CD8-positive, alpha-beta memory T cell (primary cell): ENCODE measurements at places on chromosomes 7 and 10. TPM values are rescaled to one million over a fixed set of nuclear protein-coding genes. Genes with fewer than 3 reads are reported as not detected.

DNA sequence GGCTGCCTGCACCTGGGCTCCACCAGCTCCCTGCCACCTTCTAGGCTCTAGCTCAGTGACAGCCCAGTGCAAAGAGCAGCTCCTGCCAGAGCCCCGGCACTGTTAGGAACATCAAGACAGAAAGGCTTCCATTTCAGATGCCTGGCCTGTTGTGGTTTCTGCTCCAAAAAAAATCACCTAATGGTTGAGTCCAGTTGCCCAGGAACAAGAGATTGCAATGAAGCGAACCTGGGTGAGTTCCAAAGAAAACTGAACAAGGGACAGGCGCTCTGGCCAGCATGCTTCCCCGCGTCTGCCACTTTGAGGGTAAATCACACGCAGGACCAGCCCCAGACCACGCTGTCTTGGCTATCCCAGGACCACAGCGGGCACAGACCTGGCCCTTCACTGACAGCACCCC, 47.0 kb upstream of the RASGEF1A start:
- DNase-seq, result no peak

FAM20C gene
- total RNA-seq, result 3.2 TPM

CDH23 gene
- total RNA-seq, result 0.74 TPM

DNA sequence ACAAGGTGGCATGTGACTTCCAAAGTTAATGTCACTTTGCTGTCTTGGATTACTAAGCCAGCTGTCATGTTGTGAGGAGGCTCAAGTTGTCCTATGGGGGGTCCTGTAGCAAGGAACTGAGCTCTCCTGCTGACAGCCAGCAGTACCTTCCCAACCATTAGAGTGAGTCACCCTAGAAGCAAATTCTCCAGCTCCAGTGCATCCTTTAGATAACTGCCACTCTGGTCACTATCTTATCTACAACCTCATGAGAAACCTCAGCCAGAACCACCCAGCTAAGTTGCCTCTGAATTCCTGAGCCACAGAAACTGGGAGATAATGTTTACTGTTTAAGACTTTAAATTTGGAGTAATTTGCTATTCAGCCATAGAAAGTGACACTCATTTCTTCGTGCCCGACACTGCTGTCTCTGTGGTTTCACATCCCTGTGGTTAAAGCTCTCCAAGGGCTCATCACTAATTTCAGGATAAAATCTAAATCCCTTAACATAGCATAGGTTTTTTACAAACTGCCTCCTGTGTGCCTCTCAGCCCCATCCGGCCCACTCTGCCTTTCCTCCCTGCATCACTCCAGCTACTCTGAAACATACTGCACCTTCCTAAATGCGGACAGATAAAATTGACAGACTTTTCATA, 83.5 kb downstream of the PRR15 start:
- DNase-seq, result no peak

CYP17A1 gene
- not detected for total RNA-seq

FRG2B gene
- 0.20 TPM for total RNA-seq

GRCh38 chr10:118116715-118117449, 70.1 kb upstream of the RAB11FIP2 start:
- DNase-seq, result no peak

DNA sequence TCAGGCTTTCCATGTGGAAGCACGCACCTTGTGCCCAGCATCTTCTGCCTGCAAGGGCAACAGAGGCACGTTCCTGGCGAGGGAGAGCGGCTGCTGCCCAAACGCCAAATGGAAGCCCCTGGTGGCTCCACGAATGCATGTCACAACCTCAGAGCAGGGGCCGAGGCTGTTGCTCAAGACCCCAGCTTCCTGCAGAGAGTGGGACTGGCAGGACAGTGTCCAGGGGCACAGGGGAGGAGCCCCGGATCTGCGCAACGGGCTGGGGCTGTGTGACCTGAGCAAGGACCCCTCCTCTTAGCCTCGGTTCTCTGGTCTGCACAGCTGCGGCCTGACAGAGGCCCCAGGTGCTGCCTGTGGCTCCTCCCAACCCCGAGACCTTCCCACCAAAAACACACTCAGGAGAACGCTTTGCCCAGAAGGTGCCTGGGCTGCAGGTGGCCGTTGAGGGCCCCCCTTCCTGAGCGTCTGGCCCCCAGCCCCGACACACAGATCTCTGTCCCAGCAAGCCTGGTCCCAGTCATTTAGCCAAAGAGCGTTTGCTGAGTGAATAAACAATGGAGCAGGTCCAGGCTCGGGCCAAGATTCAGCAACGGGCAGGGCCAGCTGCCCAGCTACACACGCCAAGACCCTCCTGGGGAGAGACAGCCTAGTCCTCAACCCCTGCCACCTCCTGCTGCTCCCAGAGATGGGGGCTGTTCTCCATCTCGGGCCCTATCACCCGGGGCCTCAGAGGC, 1.2 kb downstream of the MICALL2 start:
- no peak for DNase-seq

NKX2-3 gene
- not detected for total RNA-seq

GRCh38 chr7:121385800-121386179, 10.3 kb downstream of the FAM3C start:
- no peak for DNase-seq

GRCh38 chr7:119472408-119473038, 800.5 kb upstream of the KCND2 start:
- no peak for DNase-seq

- DNase-seq, result no peak
Observed at GRCh38 chr10:42697926-42698325, 59.6 kb upstream of the ZNF33B start.

DNA sequence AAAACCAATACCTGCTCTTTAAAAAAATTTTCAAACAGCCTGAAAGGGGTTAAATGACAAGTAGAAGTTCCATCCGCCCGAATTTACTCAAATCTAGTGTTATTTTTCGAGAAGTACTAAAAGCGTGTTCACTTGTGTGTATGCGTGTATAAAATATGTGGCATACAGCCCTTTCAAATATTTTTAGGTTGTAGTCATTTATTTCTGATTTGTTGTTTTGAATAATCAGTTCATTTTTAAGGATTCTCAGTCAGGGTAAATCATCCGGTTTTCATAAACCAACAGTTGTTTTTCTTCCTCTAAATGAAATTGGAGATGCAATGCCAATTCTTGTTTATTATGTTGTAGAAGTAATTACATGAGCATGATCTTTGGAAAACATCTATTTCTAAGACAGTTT, 6.9 kb upstream of the SUN1 start:
- no peak for DNase-seq

DNA sequence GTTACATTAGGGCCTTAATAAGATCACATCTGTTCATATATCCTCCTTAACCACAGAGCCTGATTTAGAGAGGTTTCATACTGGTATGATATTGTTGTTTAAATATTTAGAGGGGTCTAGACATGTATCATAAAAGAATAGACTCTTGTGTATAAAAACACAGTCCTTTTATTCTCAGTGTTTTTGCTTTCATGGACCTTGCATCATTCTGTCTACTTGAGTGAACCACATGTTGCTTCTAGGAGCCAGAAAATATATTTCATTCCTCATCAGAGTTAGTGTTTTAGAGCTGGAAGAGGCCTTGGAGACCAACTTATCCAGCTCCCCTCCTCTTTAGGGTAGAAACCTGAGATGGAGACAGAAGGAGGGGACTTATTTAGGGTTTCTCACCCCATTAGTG, 312.8 kb downstream of the LRMDA start:
- DNase-seq, result no peak

DNA sequence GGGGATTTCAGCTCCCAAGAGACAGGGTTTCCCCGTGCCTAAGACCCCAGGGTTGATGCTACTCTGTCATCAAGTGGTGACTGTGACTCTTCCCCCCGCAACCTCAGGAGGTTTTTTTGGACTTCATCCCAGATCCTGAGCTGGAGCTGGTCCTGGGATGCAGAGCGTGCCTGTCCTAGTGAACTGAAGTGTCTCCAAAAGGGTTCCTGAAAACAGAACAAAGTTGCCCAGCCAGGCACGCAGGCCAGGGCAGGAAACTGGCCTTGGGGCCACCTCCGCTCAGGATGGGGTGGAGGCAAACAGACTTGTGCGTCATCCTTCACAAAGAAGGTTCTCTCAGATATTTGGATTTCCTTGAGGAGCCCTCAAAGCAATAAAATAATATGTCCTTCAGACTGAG, 118.9 kb downstream of the ITIH5 start:
- DNase-seq, result no peak

DNA sequence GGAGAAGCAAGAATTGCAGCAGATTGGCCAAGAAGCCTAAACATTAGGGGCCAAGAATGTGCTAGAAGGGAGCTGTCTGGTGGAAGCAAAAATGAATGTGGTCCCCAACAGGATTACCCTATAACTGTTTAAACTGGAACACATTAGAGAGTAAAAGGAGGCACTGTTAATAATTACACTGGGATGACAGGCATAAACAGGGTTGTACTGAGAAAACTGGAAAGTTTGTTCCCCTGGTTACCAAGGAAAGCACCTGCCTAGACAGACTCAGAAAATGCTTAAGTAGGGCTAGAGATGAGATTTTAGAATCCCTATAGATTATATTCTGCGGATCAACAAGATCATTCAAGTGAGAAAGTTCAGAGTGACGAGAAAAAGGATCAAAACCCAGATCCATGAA, 100.8 kb downstream of the CTTNBP2 start:
- DNase-seq, result no peak

GRCh38 chr10:1213252-1214070, 157.3 kb downstream of the WDR37 start:
- no peak for DNase-seq

DNA sequence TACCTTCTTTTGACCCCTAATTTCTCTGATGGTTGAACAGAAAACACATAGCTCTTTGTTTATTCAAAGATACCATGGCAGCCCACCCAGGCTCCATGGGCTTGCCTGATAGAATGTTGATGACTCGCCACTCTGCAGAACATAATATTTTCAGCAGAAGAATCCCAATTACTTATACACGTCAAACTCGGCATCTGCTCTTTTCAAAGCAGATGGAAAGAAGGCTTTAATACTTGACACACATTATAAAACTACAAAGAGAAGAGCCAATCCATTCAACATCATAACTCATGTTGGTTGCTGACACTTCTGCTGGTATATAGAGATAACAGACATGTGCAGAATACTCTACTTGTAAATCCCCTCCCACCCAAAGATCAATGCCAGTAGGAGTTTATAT, 69.0 kb downstream of the FOXI2 start:
- DNase-seq, result no peak

- DNase-seq, result no peak
Observed at GRCh38 chr7:149016876-149017275, 11.4 kb downstream of the PDIA4 start.

- no peak for DNase-seq
Observed at GRCh38 chr10:69337296-69338132, 59.2 kb downstream of the HK1 start.

ADIRF gene
- total RNA-seq, result not detected

DNA sequence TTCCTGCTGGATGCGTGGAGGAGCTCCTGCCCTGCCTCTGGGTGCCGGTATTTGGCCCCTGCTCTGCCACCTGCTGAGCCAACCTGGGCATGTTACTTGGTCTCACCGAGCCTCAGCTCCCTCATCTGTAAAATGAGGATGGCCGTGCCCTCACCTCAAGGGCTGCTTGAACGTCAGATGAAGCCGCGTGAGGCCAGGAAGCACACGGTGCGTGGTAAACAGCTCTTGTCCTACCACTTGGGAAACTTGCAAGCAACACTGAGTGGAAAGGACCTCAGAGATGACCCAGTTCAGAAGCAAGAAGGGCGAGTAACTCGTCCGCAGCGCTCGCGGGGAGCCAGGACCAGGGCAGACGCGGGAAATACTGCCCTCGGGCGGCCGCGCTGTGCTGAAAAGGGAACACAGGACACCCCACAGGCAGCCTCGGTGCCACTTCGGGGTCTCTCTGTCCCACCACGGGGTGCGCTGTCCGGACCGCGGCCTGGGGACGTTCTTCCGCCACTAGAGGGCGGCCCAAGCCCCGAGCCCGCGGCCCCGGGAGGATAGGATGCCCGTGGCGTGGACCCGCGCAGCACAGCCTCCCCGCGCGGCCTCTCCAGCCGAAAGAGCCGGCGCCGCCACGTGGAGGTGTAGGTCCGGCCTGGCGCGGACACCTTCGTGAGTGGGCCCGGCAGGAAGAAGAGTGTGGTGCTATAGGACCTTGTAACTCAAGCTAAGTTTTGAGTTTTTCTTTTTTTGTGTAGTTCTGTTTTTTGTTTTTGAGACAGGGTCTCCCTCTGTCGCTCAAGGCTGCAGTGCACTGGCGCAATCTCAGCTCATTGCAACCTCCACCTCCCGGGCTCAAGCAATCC, 94.1 kb downstream of the PRKAG2 start:
- DNase-seq, result peak; percentile 74

- no peak for DNase-seq
Observed at GRCh38 chr10:110017052-110017451, 9.3 kb downstream of the ADD3 start.

SPDYE6 gene
- not detected for total RNA-seq

DNA sequence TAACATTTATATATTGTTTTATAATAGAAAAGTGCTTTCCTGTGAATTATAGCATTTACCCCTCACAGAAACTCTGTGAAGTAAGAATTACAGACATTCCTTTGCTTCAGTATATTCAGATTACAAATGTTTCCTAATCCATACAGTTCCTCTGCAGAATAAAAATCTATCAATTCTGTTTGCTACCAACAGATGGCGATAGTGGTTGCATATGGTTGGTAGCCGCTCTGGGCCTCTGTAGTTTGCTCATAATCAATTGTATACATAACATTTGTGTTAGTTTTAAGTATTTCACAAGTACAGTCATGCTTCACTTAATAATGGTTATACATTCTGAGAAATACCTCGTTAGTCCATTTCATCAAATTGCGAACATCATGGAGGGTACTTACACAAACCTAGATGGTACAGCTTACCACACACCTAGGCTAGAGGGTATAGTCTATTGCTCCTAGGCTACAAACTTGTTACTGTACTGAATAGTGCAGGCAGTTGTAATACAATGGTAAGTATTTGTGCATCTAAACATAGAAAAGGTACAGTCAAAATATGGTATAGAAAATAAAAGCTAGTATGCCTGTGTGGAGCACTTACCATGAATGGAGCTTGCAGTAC, 94.4 kb upstream of the STEAP4 start:
- no peak for DNase-seq

DNA sequence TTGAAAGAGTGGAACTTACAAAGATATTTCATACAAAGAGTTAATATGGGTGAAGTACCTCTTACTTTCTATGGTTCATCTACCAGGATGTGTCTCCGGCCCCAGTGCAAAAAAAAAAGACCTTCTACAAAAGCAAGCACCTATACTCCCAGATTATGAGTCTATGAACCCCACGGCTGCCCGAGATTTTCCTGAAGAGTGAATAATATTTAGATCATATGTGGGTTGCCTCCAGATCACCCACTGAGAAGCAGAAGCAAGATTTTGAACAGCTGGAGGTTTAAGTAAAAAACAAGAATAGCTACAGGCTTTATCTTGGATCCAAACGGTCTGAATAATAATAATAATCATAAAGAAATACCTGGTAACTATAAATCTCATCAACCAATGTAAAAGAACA, 207.7 kb downstream of the SKAP2 start:
- no peak for DNase-seq

GRCh38 chr10:35372329-35372728, 36.0 kb downstream of the CCNY start:
- no peak for DNase-seq

DNA sequence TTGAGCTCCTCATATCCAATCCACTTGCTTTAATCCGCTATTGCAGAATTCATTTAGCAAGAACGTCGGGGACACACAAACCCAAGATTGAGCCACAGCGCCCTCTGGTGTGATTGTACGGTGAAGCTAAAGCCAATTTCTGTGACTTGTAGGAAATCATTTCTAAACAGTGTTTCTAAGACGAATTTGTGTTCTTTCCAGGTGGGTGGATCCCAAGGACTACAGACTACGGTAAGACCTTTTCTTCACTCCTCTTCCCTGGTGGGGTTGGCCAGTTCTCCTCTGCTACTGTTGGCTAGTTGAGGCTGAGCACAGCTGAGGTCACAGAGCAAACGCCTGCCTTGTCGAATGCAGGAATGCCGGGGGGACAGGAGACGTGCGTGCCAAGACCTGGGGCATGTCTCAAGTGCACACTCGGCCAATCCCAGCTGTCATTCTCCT, 5.2 kb downstream of the DMBT1 start:
- peak; percentile 53 for DNase-seq
